ENCODE measurements at places on chromosomes 5 and 9.

GRCh38 chr9:105055917-105056316 lies 128.0 kb upstream of the ABCA1 start:
- no peak for DNase-seq

DNA sequence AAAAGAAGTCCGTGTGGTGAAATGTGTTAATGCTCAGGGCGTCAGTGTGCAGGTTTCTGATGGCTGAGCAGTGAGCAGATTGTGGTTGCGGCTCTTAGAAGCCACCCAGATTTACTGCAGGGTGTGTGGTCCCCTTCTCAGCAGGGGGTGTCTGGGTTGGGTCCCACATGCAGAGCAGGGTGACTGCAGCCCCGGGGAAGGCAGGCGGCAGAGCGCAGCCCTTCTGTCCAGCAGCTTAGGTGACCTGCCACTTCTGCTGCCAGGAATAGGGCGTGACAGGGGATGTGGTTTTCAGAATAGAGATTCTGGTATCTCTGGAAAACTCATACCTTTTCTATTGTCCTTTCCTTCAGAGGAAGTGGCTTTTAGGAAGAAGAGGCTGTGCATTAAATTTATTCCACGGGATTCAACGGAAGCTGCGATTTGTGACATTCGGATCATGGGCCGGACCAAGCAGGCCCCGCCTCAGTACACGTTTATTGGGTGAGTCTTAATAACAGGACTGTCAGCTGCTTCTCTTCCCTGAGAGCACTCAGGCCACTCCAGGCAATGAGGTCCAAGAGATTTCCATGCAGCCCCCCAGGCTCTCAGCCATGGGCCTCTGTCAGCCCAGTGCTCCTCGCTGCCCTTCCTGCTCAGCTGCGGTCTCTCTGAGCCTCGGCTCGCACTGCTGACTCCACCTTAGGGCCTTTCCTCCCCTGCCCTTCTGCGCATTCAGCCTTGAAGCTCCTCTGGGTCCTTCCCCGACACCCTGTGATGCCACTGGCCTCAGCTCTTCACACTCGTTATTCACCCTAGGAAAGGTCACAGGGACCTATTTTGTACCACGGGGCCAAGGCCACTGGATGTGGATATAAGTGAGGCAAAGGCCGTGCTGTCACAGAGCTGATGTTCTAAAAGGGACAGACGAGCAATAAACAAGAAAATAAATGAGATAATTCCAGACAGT lies 65.4 kb downstream of the MVB12B start:
- no peak for DNase-seq

GRCh38 chr5:97127727-97128126 lies 14.7 kb downstream of the LIX1 start:
- no peak for DNase-seq

DNA sequence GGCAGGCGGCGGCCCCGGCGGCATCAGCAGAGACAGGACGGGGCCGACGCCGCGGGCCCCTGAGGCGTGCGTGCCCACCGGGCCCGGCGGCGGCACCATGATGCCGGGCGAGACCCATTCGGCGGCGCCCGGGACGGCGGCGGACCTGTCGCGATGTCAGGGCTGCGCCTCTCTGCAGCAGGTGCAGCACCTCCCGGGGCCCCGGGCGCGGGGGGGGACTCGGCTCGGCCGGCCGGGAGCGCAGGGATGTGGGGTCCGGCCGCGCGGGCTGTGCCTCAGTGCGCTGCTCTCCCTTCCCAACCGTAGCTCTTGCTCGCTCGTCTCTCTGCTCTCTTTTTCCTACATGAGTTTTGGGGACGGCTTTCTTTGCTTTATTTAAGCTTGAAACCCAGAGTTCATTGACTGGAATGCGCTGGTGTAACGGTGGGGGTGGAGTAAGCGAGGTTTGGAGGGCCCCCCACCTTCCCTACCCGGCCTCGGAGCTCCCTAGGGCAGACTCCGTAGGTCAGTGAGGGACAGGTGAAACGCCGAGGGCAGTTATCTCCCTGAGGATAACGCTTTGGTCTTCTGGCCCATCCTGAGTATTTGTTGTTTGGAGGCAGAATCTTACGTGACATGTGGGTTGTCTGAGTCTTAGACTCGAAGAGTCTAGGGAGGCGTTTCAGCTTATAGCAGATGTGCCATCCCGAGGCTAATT lies 490 bp downstream of the ICE1 start:
- no peak for DNase-seq

GRCh38 chr5:153088538-153088937 lies 401.9 kb upstream of the GRIA1 start:
- no peak for DNase-seq

GRCh38 chr9:76772686-76773445 lies 8.6 kb downstream of the PCA3 start:
- no peak for DNase-seq
